ENCODE measurements at places on chromosomes 3 and 15.

GRCh38 chr15:92869263-92869940 lies 30.7 kb upstream of the CHD2 start:
- peak; percentile 29 for DNase-seq

GRCh38 chr15:41713047-41713446 lies 52.8 kb downstream of the MGA start:
- DNase-seq = no peak

DNA sequence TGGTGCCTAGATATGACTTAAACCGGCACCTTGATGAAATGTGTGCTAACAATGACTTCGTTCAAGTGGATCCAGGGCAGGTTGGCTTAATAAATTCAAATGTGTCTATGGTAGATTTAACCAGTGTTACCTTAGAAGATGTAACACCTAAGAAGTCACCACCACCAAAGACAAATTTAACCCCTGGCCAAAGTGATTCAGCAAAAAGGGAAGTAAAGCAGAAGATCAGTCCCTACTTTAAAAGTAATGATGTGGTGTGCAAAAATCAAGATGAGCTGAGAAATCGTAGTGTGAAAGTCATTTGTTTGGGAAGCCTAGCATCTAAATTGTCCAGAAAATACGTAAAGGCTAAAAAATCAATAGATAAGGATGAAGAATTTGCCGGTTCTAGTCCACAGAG lies 1.1 kb downstream of the FAN1 start:
- no peak for DNase-seq

GRCh38 chr15:90388462-90389380 lies 679 bp downstream of the IQGAP1 start:
- DNase-seq = peak; percentile 51

GRCh38 chr15:88543065-88543776 lies 3.3 kb downstream of the DET1 start:
- no peak for DNase-seq

- DNase-seq = no peak
Measured at GRCh38 chr3:11619946-11620652, 23.6 kb downstream of the VGLL4 start.

GRCh38 chr3:8608791-8609467 lies 35.7 kb downstream of the SSUH2 start:
- DNase-seq = no peak

- peak; percentile 69 for DNase-seq
Measured at GRCh38 chr15:90902040-90902839, 862 bp upstream of the MAN2A2 start.

DNA sequence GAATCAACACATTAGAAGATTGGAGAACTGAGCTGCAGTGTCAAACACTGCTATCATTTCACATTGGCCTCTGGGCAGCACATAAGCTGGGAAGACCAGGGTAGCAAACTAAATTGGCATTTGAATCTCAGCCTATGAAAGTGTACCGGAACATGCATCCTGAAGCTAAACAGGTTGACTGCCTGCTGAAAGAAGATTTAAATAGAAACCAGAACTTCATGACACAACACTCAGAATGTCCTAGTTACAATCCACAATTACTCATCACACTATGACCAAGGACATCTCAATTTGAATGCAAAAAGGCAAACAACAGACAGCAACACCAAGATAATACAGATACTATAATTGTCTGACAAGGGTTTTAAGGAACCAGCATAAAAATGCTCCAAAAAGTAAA lies 26.2 kb downstream of the TM2D3 start:
- no peak for DNase-seq

DNA sequence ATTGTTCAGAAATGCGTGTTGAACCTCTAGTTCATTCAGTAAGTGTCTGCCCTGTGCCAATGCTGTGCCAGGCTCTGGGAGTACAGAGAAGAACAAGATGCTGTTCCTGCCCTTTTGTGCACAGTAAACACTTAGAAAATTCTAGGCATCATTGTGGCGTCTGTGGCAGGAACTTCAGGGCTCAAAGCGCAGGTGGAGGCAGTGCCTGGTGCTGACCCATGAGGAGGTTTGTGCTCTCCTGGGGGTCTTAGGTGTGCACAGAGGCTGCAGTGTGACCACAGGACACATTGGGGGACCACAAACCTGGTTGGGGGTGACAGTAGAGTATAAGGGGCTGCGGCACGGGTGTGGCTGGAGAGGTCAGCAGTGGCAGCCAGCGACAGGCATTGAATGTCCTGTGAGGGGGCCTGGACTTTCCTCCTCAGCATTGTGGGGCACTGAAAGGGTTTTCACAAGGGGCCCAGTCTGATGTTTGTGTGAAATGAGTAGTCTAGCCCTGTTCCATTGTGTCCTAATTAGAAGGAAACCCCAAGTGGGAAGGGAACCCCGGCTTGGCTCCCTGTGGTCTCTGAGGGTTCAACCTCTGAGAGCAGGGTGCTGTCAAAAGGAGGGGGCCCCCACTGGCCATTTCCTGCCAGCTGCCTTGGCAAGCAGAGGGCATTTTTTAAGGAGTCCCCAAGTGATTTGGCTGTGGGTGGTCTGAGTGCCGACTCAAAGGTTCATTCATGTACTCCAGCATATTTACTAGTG lies 20.9 kb downstream of the MRAS start:
- no peak for DNase-seq

GRCh38 chr3:82054849-82055248 lies 293.4 kb upstream of the GBE1 start:
- DNase-seq = no peak

DNA sequence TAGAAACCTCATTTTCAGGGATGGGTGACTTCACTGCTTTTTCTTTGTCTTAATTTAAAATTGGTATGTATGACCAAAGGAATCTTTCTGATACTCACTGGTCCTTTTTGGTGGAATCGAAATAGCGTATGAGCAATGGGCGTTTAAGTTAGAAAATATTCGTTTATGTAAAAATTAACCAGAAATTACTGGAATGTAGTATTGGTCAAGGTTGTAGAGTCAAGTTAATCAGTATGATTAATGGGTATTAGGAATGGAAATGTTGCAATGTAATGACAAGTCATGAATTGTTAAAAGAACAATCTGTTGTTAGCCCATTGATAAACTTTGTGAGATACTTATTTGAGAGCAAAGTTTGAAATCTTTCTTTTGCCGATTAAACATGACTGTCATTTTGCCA lies 36.9 kb downstream of the AKAP13 start:
- DNase-seq = no peak

DNA sequence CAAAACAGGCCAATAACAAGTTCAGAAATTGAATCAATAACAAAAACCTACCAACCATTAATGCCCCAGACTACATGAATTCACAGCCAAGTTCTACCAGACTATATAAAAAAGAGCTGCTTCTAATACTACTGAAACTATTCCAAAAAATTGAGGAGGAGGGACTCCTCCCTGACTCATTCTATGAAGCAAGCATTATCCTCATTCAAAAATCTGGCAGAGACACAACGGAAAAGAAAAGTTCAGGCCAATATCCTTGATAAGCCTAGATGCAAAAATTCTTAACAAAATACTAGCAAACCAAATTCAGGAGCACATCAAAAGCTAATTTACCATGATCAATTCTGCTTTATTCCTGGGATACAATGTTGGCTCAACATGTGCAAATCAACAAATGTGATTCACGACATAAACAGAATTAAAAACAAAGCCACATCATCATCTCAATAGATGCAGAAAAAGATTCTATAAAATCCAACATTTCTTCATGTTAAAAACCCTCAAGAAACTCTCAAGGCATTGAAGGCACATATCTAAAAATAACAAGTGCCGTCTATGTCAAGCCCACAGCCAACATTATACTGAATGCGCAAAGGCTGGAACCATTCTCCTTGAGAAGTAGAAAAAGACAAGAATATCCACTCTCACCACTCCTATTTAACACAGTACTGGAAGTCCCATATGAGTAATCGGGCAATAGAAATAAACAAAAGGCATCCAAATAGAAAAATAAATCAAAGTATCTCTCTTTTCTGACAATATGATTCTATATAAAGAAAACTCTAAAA lies 573.6 kb upstream of the GRM7 start:
- DNase-seq = no peak

- no peak for DNase-seq
Measured at GRCh38 chr3:178487752-178488151, 48.5 kb upstream of the KCNMB2 start.

GRCh38 chr3:99965077-99965476 lies 147.4 kb downstream of the CMSS1 start:
- peak; percentile 29 for DNase-seq

DNA sequence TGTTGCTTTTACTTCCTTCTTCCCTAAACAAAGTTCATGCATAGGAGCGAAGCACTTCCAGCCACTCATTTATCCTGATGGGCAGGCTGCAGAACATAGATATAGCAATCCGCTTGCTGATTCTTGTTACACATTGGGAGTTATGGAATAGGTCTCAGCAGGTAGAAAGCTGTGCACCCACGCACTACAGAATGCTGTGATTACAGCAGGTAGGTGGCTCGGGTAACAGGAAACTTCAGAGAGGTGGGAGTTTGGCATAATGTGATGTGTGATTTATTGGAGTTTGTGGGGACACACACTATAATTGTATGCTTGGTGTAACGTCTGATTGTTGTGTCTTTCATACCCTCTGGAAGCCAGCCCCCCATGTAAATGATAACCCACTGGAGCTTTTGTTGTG lies 99.2 kb upstream of the MEIS2 start:
- DNase-seq = no peak

GRCh38 chr15:39701988-39702387 lies 80.7 kb downstream of the FSIP1 start:
- DNase-seq = no peak

- no peak for DNase-seq
Measured at GRCh38 chr15:34158355-34158754, 51.5 kb downstream of the KATNBL1 start.

- no peak for DNase-seq
Measured at GRCh38 chr3:58068122-58068809, 60.0 kb downstream of the FLNB start.

GRCh38 chr3:111319598-111319997 lies 222.4 kb upstream of the CD96 start:
- no peak for DNase-seq

- DNase-seq = no peak
Measured at GRCh38 chr3:160179906-160180305, 45.3 kb upstream of the C3orf80 start.

DNA sequence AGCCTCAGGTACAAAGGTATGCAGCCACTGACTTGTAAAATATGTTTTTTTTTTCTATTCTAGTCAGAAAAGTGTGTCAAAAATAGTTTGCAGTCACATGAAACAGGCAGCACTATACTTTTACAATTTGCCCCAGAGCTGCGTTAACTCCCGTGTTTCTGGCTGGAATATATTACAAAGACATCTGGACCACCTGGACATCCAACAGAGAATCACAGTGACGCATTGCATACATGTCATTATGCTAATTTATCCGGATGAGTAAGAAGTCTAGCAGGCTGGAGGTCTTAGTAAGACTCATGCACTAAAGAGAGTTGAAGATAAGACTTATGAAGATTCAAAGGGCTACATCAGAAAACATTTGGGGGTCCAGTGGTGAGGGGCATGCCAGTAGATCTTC lies 39.2 kb upstream of the STRIT1 start:
- no peak for DNase-seq

DNA sequence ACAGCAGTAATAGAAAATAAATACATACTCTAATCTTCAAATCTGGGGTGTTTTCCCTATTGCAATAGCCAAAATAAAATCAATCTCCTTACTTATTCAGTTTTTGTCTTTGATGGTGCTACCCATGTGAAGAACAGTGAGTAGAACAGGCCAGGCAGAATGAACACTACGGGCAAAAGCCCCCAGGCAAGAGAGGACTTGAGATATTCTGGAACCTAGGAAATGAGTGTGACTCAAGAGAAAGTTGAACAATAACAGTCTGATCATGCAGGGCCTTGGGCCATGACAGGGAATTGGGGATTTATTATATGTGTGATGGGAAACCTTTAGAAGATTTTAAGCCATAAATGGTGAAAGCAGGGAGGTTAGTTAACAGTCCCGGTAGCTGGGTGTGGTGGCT lies 14.0 kb upstream of the DUT start:
- no peak for DNase-seq

DNA sequence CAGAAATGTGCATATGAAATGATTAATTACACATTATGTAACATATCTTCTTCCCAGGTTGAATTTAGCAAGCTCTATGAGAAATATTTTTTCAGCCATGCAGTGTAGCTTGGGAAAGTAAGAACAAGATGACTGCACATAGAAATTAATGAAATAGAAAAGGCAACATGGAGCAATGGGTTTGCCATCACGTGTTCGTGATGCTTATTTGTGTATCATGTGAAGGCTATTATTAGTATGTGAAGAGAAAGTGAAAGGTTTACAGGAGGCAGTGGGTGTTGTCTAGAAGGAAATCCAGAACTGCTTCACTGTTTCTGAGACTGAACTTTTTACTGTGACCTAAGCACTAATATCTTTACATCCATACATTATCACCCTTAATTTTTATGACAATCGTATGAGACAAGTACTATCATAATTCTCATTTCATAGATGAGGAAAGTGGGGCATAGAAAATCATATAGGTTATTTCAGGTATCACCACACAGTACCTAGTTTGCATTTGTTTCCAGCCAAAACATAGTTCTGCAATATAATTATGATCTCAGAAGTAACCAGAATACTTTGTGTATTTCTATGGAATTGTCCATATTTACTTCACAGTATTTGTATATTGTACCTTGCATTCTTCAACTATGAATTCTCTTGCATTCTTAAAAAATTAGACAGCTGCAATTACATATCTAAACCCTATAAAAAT lies 14.9 kb downstream of the SERPINI1 start:
- no peak for DNase-seq

- DNase-seq = no peak
Measured at GRCh38 chr15:84797801-84798200, 19.4 kb upstream of the ALPK3 start.

- peak; percentile 10 for DNase-seq
Measured at GRCh38 chr3:168040607-168041208, 55.0 kb downstream of the GOLIM4 start.

DNA sequence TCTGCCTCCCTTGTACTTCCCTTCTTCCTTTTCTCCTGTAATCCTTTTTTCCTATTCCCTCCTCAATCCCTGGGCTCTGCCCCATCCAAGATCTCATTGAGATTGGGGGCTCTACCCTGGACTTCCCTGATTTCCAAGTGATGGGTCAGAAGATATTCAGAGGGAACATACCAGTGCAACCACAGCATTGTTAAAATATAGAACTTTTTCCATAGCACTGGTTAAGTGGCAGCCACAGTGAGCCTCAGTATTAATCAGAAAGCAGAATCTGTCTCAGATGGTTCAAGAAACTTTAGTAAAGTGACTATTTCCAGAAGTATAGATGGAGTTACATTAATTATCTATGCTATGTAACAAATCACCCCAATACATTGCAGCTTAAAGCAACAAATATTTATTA lies 18.7 kb upstream of the SCN10A start:
- DNase-seq = no peak

- no peak for DNase-seq
Measured at GRCh38 chr15:78923015-78923414, 21.8 kb downstream of the CTSH start.

GRCh38 chr3:6120786-6121185 lies 740.1 kb upstream of the GRM7 start:
- DNase-seq = no peak

All from kidney glomerular epithelial cell (primary cell).